ENCODE measurements at places on chromosomes 4 and X.

- DNase-seq, result no peak
- H3K27me3 ChIP-seq, result no peaks in the 10 kb centered on the region
- H3K27ac ChIP-seq, result no peak overlapping the region
- H3K4me3 ChIP-seq, result no peak overlapping the region
- H3K36me3 ChIP-seq, result peaks cover 8% of the 10 kb centered on the region
- peaks cover 3% of the 10 kb centered on the region for H3K4me1 ChIP-seq
Measured at GRCh38 chrX:130418740-130419139, 17.0 kb downstream of the RBMX2 start.

GRCh38 chrX:112137276-112137675 is 54.7 kb upstream of the TRPC5 start:
- no peak overlapping the region for H3K27ac ChIP-seq
- no peaks in the 10 kb centered on the region for H3K27me3 ChIP-seq
- no peaks in the 10 kb centered on the region for H3K4me1 ChIP-seq
- DNase-seq, result no peak
- H3K36me3 ChIP-seq, result no peaks in the 10 kb centered on the region
- H3K4me3 ChIP-seq, result no peak overlapping the region

GRCh38 chr4:142600952-142601351 is 245.1 kb downstream of the INPP4B start:
- no peaks in the 10 kb centered on the region for H3K36me3 ChIP-seq
- no peaks in the 10 kb centered on the region for H3K4me1 ChIP-seq
- no peaks in the 10 kb centered on the region for H3K27me3 ChIP-seq

DNA sequence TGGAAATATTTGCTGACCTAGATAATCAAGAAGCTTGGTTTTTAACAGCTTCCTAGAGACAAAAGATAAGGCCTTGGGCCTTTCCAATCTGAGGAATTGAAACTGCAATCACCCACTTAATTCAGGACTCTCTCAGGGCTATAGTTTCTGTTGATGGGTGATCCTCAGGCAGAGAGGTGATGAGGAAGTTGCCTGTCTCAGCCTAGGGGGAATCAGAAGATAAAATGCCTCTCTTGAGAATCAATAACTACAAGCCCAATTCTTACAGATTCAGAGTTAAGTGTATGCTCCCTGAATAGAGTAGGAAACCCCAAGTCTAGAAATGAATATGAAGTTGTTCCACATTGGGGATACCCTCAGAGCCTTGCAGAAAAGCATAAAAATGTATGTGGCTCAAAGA is 45.5 kb downstream of the NFKB1 start:
- no peaks in the 10 kb centered on the region for H3K27me3 ChIP-seq
- no peak overlapping the region for H3K4me3 ChIP-seq
- no peak for DNase-seq
- no peaks in the 10 kb centered on the region for H3K4me1 ChIP-seq
- peaks cover 90% of the 10 kb centered on the region for H3K36me3 ChIP-seq

DNA sequence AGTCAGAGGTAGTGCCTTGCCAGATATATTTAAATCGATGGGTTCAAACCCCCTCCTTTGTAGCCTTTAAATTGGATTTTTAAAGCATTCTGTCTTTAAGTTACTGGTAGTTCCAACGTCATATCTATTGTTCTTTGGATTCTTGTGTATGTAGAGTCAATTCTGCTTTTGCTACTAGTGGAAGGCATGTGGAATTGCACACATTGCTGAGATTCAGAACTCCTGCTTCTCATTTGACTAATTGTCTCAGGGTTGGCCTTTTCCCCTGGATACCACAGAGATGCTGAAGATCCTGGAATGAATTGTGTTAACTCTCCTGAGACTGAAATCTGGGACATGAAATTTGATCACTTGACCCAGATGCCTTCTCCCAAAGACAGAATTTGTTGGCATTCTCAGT is 328.3 kb upstream of the RPS6KA3 start:
- H3K4me3 ChIP-seq, result no peak overlapping the region
- no peak for DNase-seq
- no peaks in the 10 kb centered on the region for H3K36me3 ChIP-seq

- H3K36me3 ChIP-seq, result no peaks in the 10 kb centered on the region
- peaks cover 22% of the 10 kb centered on the region for H3K4me1 ChIP-seq
- H3K27me3 ChIP-seq, result no peaks in the 10 kb centered on the region
- no peak overlapping the region for H3K27ac ChIP-seq
- no peak for DNase-seq
Measured at GRCh38 chr4:15234856-15235126, 193.0 kb upstream of the C1QTNF7 start.

GRCh38 chrX:117511379-117511778 is 605.2 kb downstream of the KLHL13 start:
- H3K4me3 ChIP-seq, result no peak overlapping the region
- DNase-seq, result no peak
- no peaks in the 10 kb centered on the region for H3K27me3 ChIP-seq
- no peaks in the 10 kb centered on the region for H3K4me1 ChIP-seq

DNA sequence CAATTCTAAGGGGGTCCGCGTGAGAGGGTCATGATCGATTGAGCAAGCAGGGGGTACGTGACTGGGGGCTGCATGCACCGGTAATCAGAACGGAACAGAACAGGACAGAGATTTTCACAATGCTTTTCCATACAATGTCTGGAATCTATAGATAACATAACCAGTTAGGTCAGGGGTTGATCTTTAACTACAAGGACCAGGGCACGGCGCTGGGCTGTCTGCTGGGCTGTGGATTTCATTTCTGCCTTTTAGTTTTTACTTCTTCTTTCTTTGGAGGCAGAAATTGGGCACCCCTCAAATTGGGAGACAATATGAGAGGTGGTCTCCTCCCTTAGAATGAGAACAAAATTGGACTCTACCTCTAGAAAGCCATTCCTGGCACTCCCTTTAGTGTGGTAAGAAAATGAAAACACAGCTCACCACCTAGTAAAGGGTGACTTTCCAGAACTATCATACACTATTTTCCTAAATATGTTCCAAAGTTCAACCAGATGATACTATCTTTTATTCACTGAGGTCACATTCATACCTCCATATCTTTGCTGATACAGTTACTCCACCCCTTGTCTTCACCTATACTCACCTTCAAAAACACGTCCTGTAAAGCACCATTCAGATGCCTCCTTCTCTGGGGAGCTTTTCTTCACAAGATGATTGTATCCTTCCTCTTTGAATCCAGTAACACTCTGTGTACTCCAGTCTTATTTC is 1058.3 kb upstream of the SLIT2 start:
- DNase-seq, result no peak
- H3K4me1 ChIP-seq, result no peaks in the 10 kb centered on the region
- H3K4me3 ChIP-seq, result no peak overlapping the region
- H3K27ac ChIP-seq, result no peak overlapping the region

DNA sequence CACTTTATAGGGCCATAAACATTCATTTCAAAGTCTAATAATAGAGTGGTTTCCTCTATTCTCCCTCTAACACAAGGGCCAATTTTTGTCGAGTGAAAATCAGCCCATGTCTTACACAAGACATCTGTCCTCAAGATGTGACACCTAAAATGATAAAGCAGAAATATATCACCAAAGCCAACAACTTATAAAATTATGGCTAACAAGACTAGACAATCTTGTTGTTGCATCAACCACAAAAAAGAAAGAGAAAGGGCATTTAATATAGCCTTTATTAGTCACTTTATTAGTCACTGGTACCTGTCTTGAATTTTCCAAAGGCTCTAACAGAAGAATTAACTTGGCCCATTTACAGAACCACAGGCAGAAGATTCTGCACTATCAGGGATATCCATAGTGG is 161.6 kb downstream of the SMIM20 start:
- no peaks in the 10 kb centered on the region for H3K36me3 ChIP-seq
- peak; percentile 81 for DNase-seq
- no peak overlapping the region for H3K4me3 ChIP-seq
- H3K27me3 ChIP-seq, result peaks cover 2% of the 10 kb centered on the region
- H3K4me1 ChIP-seq, result peaks cover 57% of the 10 kb centered on the region
- H3K27ac ChIP-seq, result peak overlapping the region; percentile 71

DNA sequence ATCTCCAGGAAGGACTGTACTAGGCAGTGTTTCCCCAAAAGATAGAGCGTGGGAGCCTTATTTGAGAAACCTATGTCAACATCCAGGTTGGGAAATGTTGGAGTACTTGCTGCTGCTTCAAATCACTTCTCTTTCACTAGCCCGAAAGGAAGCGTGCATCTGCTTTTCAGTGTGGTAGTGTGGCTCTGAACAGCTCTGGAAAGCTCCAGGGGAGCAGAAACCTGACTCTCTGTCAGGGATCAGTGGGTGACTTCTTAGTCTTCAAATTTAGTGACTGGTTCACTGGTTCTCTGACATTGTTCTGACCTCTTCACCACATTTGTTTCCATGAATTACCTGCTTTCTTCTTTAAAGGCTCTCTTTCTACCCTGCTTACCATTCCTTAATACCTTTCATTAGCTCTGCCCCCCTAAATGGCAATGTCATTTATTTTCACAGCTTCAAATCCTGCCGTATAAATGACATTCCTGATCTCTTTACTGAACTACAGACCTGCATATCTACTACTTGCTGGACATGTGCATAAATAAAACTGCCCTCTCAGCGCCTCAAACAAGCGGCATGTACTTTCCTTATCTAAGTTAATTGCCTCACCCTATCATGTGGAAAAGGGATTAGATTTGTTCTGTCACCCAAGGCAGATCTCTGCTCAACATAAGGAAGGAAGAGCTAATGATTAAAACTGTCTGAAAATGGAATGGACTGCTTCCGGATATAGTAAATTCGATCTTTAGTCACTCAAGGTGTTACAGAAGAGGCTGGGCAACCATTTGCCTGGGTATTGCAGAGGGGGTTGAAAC is 37.0 kb downstream of the DLG3 start:
- H3K4me1 ChIP-seq, result peaks cover 3% of the 10 kb centered on the region
- H3K27ac ChIP-seq, result no peak overlapping the region
- no peaks in the 10 kb centered on the region for H3K36me3 ChIP-seq

DNA sequence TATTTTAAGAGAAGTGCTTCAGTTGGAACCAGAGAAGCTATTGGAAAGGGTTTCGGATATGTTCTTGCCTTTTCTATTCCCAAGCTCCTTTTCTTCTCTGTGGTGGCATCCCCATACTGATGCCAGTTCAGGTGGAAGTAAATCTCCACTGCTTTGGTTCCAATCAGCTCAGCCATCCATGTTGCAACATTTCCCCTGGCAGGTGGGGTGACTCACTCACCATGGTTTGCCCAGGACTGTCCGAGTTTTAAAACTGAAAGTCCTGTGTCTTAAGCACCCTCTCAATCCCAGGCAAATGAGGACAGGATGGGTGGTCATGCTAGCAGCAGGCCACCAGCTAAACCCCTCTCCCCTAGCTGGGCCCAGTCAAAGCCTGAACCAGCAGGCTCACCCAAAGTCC is 15.1 kb downstream of the RAI2 start:
- no peak overlapping the region for H3K4me3 ChIP-seq
- H3K27me3 ChIP-seq, result peaks cover 10% of the 10 kb centered on the region
- H3K27ac ChIP-seq, result no peak overlapping the region
- H3K36me3 ChIP-seq, result no peaks in the 10 kb centered on the region
- no peaks in the 10 kb centered on the region for H3K4me1 ChIP-seq
- no peak for DNase-seq

- H3K27ac ChIP-seq, result no peak overlapping the region
- DNase-seq, result no peak
- no peaks in the 10 kb centered on the region for H3K27me3 ChIP-seq
- H3K36me3 ChIP-seq, result no peaks in the 10 kb centered on the region
Measured at GRCh38 chr4:7419961-7420660, 14.6 kb downstream of the PSAPL1 start.

DNA sequence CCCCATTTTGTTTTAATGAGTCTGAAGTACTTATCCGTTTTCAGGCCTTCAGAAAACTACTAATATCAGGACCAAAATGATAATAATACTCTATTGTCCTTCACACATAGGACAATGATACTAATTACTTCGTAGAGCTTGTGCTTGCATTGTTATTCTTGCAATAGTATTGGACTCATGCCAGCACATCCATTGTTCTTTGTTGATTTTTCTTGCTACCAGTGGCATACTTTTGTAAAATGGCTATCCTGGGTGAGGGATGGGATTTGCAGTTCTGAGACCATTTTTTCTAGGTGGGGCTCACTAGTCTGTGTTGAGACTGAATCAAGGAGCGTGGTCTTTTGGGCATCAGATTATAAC is 195.3 kb downstream of the MAML3 start:
- no peaks in the 10 kb centered on the region for H3K27me3 ChIP-seq
- H3K4me1 ChIP-seq, result peaks cover 9% of the 10 kb centered on the region
- no peak overlapping the region for H3K27ac ChIP-seq
- DNase-seq, result no peak
